CD4-positive, alpha-beta T cell (primary cell): ENCODE measurements at places on chromosomes 11 and 22.

DNA sequence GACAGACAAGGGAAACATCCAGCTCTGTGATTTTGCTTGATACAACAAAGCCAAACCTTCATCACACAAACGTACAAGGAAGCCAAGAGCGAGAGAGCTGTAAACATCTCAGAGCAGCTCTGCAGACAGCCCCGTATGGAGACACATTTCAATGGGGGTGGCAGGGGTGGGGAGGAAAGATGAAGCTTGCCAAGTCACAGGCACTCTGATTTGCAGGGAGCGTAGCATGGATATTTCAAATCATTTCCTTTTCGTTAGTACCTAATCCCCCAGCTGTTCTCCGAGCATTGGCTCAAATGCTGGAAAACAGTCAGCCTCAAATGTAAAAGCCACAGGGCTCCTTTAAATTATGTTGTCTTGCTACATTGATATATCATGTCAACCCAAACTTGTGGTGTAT lies 458.9 kb upstream of the CADM1 start:
- DNase-seq: no peak

GRCh38 chr11:68935516-68936357 lies 32.0 kb downstream of the IGHMBP2 start:
- DNase-seq: no peak

GRCh38 chr11:68704887-68705286 lies 20.5 kb downstream of the GAL start:
- no peak for DNase-seq

DNA sequence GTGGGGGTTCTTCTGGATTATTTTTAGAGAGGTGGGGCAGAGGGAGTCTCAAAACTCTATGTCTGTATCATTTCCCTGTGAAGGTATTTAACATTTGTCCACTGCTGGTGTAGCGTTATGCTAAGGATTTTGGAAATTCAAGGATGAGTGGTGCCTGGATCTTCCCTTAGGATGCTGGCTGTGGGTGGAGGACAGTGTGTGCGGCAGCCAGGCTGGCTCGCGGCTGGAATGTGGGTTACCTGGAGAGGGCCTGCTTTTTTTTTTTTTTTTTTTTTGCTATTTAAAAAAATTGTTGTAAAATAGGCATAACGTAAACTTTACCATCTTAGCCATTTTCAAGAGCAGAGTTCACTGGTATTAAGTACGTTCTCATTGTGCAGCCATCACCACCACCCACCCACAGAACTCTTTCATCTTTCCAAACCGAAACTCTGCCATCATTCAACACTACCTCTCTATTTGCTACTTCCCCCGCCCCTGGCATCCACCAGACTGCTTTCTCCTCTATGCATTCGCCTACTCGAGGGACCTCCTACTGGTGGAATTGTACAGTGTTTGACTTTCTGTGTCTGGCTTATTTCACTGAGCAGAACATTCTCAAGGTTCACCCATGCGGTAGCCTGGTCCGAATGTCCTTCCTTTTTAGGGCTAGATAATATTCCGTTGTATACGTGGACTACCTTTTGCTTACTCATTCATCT lies 67.1 kb downstream of the PARVB start:
- DNase-seq: no peak

GRCh38 chr11:1487851-1488574 lies 1.4 kb upstream of the MOB2 start:
- DNase-seq: no peak

- no peak for DNase-seq
Measured at GRCh38 chr11:106464728-106465127, 387.3 kb downstream of the AASDHPPT start.

DNA sequence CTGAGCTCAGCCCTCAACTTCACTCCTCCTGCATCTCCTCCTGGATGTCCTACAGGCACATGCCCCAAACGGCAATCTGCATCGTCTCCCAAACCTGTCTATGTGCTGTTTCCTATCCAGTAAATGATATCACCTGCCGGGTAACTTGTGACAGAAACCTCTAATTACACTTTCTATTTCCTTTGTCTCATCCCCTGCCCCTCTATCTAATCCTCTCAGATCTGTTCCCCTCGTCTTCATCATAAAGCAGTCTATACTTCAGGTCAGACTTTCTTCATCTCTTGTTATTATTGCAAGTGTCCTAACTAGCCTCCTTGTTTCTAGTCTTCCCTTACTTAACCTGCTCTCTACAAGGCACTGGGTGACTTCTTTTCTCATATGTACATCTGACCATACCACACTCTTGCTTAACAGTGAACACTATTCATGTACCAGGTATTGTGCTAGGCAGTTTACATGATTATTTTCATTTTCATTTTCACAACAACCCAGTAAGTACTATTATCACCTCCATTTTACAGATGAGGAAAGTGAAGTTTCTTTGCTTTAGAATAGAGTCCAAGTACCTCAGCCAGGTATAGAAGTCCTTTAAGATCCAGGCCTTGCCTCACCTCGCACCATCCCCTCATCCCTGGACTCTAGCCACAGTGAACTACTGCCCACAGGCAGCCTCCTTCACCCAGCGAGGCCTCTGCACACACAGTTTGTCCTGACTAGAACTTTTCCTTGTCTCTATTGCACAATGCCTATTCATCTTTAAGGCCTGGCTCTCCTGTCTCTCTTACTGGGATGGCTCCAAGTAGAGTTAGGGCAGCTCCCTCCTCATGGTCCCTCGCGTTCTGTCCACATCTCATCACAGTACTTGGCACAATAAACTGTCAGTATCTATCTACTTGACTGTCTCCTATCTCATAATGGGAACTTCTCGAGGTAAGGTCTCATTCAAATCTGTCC lies 22.1 kb upstream of the UCP3 start:
- DNase-seq: no peak

- DNase-seq: no peak
Measured at GRCh38 chr11:125295931-125296330, 131.4 kb downstream of the PKNOX2 start.

DNA sequence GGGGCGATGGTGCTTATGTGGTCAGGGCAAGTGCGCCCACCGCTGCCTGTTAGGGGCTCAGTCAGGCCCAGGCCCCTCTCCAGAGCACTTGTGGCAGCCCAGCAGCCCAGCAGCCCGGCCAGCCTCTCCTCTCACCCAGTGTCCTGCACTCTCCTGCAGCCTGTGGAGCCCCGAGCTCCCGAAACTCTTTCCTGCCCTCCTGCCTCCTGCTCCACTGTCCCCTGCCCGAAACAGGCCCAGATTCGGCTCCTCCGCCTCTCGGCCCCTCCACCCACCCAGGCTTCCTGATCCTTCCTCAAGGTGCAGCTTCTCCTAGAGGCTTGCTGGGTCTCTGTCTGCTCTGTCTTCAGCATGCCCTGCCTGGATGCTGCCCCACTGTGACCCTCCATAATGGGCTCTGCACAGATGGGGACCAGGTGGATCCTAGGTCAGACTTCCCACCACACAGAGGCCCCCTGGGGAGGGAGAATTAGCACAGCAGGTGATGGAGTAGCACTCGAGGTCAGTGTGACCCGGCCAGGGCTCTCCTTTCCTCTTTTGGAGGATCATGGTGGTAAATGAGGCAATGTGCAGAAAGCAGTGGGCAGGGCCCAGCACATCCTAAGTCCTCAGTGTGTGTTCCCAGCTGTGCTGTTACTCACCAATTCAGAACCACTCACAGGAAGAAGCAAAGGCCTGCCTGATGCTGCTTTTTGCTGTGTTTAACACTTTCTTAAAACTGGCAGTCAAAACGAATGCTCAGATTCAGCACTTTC lies 18.6 kb upstream of the NAP1L4 start:
- no peak for DNase-seq

DNA sequence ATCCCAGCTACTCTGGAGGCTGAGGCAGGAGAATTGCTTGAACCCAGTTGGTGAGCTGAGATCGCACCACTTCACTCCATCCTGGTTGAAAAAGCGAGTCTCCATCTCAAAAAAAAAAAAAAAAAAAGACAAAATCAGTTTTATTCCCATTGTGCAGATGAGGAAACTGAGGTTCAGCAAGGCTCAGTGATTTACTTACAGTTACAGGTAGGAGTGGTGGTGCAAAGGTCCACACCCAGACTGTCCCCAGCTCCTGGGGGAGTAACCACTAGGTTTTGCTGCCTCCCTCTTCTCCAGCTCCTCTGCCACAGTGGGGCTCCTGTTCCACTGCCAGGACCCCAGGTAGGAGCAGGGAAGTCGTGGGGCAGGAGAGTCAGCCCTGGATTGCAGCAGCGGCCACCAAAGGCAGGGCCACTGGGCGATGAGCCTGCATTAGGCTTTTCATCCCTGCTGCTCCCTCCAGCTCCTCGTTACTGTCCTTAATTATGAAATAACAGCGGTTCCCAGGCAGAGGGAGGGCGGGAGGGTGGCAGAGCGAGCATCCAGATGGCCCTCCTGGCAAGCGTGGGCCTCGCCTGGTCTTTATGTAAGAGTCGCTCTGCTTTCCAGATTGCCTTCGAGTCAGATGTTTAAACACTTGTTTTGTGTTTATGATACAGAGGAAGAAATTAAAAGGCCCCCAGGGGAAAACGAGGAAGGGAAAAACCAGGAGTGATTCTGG lies 15.5 kb upstream of the RASD2 start:
- DNase-seq: no peak

GRCh38 chr11:127255209-127255608 lies 254.6 kb upstream of the KIRREL3 start:
- no peak for DNase-seq

- DNase-seq: no peak
Measured at GRCh38 chr11:60563553-60564235, 48.5 kb downstream of the MS4A13 start.

- DNase-seq: no peak
Measured at GRCh38 chr22:47247579-47248240, 485.3 kb downstream of the TBC1D22A start.

GRCh38 chr22:23815541-23816155 lies 23.2 kb downstream of the DERL3 start:
- no peak for DNase-seq

- no peak for DNase-seq
Measured at GRCh38 chr11:126969865-126970479, 30.6 kb downstream of the KIRREL3 start.

DNA sequence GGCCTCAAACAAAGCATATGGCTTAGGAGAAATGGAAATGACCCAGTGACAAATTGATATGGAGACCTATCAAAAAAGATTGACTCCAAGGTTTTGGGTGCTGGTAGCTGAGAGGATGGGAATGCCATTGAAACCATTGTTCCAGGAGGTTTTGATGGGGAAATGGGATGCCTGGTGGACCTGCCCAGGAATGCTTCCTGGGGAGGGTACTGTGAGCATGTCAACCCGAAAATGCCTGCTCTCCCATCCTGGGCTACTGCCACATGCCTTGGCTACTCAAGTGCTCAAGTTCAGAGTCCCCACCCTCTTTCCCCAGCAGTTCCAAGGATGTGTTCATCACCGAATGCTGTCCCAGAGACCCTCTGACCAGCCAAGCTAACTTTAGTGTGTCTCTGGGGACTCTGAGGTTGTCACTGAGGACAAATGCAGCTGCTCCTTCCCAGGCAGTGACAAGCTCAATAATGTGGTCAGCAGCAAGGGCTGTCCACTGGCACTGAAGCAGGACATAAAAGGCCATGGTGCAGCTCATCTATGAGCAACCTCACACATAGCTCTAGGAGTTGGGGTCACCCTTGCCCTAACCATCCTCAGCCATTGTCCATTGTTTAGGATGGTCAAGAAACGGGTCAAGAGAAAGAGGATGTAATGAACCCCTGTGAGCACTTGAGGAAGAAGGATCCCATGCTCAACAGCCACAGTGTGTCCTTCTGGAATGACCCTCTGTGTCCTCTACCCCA lies 83.7 kb downstream of the TRIM29 start:
- DNase-seq: no peak

GRCh38 chr11:84339796-84340195 lies 1053.6 kb upstream of the CCDC90B start:
- DNase-seq: no peak

DNA sequence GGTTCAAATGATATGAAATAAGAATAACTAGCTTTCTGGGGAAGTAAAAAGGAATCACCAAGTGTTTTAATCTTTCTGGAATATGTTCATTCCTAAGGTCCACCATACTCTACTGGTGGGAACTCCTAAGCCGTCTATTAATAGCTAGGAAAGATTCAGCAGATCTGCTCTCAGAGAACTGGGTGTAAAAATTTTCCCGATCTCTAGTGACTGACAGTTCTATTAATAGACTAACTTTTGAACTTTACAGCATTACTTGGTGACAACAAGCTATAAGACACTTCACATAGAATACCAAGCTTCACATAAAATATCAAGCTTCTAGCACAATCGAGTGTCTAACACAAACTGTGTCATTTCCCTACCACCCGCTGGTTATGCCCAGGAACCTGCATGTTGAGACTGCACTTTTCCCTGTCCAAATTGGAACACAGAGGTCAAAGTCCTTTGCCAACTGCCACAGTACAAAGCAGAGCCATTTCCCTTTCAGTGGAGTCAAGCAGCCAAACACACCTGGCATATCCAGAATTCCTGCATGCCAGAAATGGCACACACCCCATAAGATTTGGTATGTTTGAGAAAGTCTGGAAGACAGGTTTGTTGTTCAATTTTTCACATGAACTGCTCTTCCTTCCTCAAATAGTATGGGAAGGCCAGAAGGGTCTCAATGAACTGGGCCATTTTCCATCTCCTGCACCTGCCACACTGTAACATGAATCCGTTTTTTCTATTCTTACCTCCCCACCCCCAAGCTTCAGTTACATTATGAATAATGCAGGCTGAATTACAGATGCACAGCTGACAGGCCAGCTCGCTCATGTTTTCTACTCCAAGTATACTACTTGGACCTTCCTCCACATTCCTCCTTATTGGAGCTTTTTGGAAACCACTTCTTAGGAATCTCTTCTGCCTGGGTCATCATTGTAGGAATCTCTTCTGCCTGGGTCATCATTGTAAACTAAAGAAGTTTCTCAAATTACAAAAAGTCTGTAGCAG lies 3.7 kb downstream of the OSBP start:
- no peak for DNase-seq

GRCh38 chr11:105701098-105701497 lies 91.2 kb downstream of the GRIA4 start:
- DNase-seq: no peak

GRCh38 chr11:75893251-75893650 lies 78.2 kb downstream of the UVRAG start:
- no peak for DNase-seq

DNA sequence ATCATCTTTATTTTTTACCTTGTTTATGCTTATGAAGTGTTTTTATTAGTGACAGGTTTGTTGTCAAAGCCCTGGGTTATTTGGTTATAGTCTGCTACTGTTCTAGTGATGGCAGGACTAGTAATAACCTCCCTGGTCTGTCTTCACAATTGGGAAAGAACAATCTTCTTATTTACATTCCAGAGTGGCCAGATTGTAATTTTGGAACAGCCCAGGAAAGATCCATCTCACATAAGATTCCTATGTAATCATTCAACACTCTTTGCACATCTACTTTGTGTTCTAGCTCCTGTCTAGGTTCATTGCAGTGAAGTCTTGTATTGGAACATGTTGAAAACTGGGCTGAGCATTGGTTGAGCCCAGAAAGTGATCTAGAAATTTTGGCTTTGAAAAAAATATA lies 63.8 kb downstream of the CYB5R2 start:
- no peak for DNase-seq
